ENCODE measurements at places on chromosomes 4 and X.

DNA sequence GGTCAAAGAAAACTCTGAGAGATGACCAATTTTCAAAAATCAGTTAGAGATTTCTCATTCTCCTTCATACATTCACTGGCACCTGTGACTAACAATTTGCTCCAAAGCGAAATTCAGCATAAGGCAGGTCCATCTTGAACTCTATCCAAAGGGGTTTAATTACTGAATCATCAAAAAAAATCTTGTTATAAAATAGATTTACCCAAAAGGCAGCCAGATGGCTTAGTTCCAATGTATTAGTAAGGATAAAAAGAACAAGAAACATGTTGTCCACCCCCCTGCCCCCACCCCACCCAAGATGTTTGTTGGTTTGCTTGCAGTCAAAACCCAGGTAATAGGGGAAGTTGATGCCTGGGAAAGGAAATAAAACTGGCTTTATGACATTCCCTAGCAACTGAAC is 200.3 kb downstream of the ANTXR2 start:
- peak; percentile 16 for DNase-seq

DNA sequence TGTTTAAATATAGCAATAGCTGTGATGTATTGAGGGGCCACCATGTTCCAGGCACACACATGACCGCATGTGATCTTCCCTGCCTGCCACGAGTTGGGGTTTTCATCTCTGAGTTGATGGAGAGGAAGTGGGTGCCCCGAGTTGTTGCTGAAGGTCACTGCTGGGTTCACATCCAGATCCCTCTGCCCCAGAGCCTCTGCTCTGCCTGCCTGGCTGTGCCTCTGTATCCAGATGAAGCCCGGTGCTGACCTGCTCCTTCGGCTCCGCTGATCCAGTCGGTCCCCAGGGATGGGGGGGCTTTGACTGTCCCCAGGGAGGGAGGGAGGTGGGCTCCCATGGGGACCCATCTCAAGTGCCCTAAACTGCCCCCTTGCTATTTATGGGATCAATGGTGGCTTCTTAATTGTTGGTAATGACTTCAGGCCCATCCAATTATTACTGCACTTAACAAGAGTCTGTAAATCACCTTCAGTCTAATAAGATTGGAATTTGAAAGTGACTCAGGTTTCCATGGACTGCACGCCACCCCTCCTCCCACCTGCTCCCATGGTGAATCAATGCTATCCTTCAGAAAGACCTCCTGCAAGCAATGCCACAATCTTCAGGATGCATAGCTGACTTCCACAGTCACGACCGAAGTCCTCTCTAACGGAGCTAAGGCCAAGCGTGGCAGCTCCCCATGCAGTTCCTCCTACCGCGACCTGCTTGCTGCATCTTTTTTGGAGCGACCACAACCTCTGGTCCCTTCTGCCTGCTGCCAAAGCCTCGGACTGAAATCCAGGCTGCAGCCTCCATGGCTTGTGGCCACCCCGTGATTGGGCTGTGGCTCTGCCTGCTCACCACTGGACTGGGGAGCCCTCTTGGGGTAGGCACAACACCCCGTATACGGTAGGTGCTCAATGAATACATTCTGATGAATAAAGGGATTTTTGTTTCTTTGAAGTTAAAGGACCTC is 73.1 kb downstream of the CPZ start:
- no peak for DNase-seq

- no peak for DNase-seq
Measured at GRCh38 chrX:97609938-97610337, 726.2 kb downstream of the RPA4 start.

DNA sequence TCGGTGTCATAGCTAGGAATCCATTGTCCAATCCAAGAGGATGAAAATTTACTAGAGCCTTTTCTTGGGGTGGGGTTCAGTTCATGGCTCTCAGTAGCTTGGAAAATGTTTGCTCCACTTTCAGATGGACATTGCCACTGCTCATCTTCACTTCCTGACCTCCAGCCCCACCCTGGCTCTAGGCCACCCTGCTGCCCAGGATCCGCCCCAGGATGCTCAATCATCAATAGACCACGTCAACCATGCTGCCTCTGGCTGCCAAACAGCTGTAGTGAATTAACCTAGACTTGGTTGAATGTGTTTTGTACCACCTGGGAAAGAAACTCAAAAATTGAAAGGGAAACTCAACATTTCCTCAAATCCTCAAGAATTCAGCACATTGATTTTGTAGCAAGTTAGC is 37.2 kb upstream of the HSD17B10 start:
- DNase-seq, result no peak

GRCh38 chrX:78102091-78102490 is 2.0 kb upstream of the PGK1 start:
- DNase-seq, result no peak

DNA sequence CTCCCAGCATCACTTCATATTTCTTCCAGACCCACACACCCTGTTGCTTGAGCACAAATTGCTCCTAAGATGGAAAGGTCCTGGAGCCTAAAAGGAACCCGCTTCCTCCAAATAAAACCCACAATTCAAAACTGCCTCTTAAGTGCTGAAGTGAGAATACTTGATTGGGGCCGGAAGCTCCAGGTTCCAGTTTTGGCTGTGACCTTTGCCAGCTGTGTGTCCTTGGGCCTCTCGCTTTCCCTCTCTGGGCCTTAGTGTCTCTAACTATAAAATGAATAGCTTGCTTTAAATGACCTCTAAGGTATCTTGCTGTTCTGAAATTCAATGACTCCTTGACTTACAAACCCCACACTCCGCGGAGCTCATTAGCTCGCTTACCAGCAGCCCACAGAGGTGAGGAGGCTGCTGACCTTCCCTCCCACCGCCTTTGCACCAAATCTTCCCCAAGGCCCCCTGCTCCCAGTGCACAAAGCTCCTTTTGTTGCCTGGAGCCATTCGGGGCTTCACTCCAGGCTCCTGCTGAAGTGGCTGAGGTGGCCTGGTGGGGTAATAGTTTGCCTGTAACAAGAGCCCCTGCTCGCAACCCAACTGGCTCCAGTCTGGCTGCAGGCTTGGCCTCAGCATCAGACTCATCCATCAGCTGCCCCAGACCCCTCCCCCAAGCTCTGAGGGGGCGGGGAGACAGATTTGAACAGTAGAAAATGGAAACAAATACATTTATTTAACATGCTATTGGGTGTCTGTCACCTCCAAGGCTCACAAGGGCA is 21.8 kb downstream of the STARD8 start:
- DNase-seq, result no peak

GRCh38 chrX:72102760-72103159 is 29.0 kb downstream of the RTL5 start:
- no peak for DNase-seq

DNA sequence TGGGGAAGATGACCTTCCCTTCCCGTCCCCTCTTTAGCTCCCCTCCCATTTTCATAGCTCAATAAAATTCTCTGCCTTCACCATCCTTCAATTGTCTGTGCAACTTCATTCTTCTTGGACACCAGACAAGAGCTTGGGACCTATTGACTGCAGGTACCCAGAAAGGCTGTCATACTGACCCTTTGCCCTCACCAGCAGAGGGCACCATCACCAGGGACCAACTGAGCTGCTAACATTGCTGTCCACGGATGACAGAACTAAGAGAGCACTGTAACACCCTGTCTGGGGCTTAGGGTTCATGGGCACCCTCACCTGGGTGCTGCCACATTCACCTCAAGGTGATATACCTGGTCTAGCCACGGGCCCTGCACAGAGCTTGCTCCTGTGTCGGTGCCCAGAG is 141.3 kb upstream of the VCX3B start:
- DNase-seq, result no peak

- DNase-seq, result no peak
Measured at GRCh38 chr4:610411-611261, 14.7 kb upstream of the PDE6B start.

- DNase-seq, result no peak
Measured at GRCh38 chr4:25843340-25844097, 19.3 kb downstream of the SEL1L3 start.

GRCh38 chr4:8835521-8836365 is 35.9 kb downstream of the HMX1 start:
- no peak for DNase-seq

DNA sequence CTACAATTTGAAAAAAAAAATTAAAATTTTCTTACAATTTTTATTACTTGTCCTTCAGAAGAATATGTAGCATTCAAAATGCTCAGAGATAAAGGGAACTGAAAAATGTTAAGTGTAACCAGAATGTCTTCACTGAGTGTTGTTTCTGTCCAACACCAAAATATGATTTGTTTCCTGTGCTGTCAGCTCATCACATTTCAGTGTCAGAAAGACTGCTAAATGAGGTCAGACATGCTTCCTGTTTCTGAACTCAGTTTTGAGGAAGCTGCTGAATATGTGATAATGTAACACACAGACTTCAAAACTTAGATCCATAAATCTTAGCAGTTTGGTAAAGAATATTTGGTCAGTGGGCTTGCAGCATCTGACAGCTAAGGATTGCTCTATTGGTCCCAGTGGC is 1849.7 kb downstream of the PCDH7 start:
- DNase-seq, result no peak

- DNase-seq, result no peak
Measured at GRCh38 chr4:183499801-183500200, 5.1 kb upstream of the ING2 start.

DNA sequence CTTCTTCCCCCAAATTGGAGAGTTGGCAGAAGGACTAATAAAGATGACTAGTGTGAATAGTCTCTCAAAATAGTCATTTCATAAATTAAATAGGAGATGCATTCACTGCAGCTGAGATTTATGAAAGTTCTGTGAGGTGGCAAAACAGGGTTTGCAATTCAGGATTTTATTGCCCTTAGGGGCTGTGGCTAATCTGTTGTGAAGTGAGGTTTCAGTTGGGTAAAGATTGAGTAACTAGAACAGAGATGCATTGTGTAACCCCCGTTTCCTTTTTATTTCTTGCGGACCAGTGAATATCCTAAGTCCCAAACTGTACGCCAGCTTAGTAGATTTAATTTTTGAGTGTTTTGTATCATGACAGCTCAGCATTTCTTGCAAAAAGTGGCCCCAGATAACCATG is 16.2 kb upstream of the SCRG1 start:
- no peak for DNase-seq

DNA sequence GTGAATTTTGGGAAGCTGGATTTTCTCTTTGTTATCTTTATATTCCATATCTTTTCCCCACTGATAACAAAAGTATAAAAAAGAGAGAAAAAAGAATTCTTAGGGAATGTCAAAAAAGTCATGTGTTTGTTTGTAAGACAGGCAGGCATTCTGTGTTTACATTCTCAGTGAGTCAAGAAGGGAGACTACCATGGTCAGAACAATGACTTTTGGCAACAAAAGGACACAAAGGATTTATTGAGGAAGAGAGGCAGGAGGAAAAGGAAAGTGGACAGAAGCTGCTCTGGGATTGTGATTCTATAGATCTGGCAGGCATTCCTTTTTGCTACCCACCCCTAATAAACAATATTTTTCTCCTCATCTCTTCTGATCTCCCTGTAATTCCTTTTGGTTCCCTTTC is 5.9 kb upstream of the ANK2 start:
- DNase-seq, result no peak

DNA sequence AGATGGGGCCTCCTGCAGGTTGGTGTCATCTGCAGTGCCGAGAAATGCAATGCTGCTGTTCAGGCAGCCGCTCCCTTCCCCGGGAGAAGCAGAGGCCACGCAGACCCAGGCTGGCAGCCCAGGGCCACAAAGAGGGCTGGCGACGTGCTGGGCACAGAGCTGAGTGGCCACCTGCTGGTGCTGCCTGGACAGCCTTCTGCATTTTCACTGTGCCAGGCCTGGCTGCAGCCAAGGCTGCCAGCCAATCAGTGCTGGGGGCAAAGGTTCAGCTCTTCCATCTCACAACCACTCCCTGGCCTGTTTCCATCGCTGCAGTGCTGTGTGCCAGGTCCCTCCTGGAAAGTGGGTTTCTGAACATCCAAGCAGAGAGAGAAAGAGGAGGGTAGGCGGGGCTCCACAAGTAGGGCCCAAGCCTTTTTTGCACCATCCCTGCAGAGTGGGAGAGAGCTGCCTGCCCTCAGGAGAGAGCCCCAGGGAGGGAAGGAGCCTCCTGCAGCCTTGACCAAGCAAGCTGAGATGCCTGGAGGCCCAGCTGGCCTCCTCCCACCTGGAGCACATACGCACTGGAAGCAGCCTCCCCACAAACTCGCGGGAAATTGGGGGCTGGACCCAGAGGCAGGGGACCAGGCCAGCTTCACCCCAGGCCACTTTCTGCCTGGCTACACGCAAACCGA is 20.1 kb downstream of the ADRA2C start:
- DNase-seq, result no peak

- DNase-seq, result no peak
Measured at GRCh38 chr4:85979276-85979675, 380.6 kb downstream of the MAPK10 start.

DNA sequence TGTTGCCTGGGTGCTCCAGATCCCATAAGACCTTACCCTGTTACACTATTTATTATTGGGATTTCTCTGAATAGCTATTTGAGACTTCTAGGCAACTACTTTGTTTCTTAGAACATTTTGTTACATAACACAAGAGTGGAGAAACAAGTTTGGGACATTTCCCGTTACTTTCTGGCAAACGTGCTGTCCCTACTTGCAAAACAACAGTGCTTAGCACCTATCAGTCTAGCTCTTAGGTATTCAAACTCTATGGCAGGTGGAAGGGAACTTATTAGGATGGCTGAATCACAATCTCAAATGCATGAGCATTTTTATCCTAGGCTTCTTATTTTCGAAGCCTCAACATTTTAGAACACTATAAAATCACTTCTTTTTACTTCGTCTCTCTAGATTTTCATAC is 613.6 kb downstream of the DMD start:
- no peak for DNase-seq

- DNase-seq, result no peak
Measured at GRCh38 chr4:15964159-15964558, 1.2 kb upstream of the FGFBP2 start.

DNA sequence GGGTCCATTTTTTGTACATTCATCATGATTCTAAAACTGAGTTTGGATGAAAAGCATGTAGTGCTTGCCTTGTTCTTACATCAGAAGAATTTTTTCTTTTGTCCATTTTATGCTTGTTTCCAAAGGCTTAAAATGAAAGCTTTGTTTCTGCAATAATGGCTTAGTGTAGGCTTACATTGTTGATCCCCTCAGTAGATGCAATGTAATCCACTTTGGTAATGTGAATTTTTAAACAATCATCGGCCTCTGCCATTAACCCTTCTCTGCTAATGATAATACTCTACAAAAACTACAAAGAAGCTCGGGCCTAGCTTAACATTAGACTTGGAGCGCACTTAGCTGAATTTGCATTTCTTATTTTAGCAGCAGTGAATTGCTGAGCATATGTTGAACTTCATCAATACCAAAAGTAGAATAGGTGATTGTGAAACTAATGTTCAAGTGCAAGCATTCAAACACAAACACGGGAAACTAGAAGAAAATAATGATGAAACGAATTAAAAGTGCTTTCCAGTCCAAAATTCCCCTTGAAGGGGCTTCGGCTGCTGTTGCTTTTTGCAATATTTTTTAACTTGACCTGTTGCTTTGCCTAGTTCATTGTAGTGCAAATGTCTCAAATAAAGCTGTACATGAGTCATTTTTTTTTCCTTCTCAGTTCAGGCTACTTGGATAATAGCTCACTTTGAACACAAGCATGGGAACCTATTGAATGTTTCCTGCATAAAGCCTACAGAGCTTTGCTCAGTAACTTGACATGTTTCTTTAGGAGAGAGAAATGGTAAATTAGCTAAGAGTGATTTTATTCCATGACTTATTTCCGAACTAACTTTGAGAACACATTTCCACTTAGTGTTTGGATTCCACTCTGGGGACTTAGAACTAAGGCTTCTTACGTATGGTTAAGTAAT is 66.5 kb downstream of the SLIT2 start:
- DNase-seq, result no peak
